Spinal cord (tissue), 10 donors: ENCODE measurements at places on chromosomes 2 and 18. TPM values are rescaled to one million over a fixed set of nuclear protein-coding genes. Genes with fewer than 3 reads are reported as not detected.

GRCh38 chr2:64823794-64824193 is 165.4 kb upstream of the SLC1A4 start:
- H3K4me1 ChIP-seq = no peaks in the 10 kb centered on the region
- no peak overlapping the region for H3K27ac ChIP-seq
- DNase-seq = no peak
- no peak overlapping the region for H3K4me3 ChIP-seq
- no peaks in the 10 kb centered on the region for H3K27me3 ChIP-seq

- H3K27ac ChIP-seq = no peak overlapping the region
- H3K4me1 ChIP-seq = peaks cover 2% of the 10 kb centered on the region
- no peaks in the 10 kb centered on the region for H3K36me3 ChIP-seq
- H3K27me3 ChIP-seq = no peaks in the 10 kb centered on the region
- no peak overlapping the region for H3K4me3 ChIP-seq
Measured at GRCh38 chr2:71282493-71282892, 49.1 kb upstream of the ZNF638 start.

DNA sequence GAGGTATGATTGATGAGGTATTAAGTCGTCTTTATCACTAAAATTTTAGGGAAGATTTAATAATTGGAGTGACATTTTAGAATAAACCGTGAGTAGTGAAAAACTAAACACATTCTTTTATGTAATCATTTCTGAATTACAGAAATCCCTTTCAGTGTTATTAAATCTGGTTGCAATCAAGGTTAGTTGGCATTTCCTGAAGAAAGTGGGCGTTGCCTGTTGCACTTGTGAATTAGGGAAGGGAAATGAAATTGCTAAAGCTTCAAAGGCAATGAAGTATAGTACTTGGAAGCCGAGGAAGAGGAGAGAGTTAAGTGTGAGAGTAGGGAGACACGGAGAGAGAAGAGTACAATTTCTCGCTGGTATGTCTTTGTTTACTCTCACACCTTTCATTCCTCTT is 274.5 kb downstream of the SLC8A1 start:
- H3K27ac ChIP-seq = no peak overlapping the region
- DNase-seq = no peak
- no peaks in the 10 kb centered on the region for H3K4me1 ChIP-seq
- no peaks in the 10 kb centered on the region for H3K27me3 ChIP-seq

DNA sequence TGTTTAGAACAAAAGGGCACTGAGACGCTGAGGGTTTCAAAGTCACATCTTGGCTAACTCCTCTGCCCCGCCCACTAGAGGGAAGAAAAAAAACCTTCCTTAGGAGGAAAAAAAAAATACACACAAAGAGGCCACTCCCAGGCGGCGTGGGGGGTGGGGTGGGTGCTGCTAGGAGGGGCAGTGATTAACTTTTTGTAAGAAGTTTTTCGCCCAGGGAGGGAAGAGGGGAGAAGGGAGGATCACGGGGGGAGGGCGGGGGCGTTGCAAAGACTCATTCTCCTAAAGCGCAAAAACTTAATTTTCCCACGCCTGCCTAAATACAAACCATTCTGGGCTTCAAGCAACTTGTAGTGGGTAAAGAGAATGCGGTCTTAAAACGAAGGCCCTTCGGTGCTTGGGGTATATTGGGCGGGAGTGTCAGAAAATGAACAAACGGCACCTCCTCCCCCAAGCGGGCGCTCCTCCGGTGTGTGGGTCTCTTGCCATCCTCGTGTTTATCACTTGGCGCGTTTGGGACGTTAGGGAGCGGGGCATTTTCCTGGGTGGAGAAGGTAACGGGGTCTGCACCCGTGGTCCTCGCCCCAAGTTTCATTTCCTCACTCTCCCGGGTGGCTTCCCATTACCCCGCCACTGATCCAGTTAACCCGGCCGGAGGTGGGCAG is 1.7 kb downstream of the CXCR4 start:
- peaks cover 38% of the 10 kb centered on the region for H3K27me3 ChIP-seq
- peak overlapping the region; percentile 59 for H3K4me3 ChIP-seq
- peaks cover 37% of the 10 kb centered on the region for H3K4me1 ChIP-seq
- no peak for DNase-seq
- H3K27ac ChIP-seq = peak overlapping the region; percentile 34
- H3K36me3 ChIP-seq = no peaks in the 10 kb centered on the region

The LCT gene
- 0.06 TPM for total RNA-seq
